ENCODE measurements at places on chromosomes 16 and 17.

GRCh38 chr16:21645261-21645721 is 7.1 kb downstream of the IGSF6 start:
- peak; percentile 79 for DNase-seq

DNA sequence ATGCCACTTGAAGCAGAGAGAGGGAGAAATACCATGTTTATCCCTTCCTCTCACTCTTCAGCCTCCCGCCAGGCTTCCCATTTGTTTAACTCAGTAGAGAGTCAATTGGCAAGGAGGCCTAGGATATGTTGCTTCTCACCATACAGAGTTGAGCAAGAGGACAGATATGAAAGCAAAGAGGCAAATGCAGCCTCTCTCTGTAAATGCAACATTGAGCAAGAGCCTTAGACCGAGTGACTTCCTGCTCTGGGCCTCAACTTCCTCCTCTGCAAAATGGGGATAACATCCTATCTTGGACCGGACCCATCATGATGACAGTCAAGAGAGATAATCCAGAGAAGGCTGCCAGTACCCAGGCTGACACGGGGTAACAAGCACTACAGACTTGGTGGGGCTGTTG is 36.8 kb downstream of the SOCS1 start:
- no peak for DNase-seq

- DNase-seq: no peak
Observed at GRCh38 chr16:65672960-65673359, 551.1 kb upstream of the CDH11 start.

DNA sequence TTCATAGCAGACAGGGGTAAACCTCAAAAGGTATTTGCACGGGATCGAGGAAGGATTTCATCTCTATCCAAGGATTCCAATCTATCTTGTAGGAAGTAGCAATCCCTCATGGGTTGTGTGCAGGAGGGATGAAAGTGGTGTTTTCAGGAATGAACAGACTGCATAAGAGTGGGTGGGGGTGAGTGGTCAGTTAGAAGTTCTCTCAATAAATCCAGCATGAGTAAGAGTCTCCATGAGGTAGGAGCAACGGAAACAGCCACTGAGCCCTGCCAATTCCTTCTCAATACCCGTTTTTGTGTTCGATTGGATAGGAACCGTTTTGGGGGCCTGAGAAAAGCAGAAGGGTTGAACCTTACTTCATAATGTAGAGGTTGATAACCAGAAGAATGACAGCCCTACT is 375.6 kb downstream of the SOX9 start:
- no peak for DNase-seq

DNA sequence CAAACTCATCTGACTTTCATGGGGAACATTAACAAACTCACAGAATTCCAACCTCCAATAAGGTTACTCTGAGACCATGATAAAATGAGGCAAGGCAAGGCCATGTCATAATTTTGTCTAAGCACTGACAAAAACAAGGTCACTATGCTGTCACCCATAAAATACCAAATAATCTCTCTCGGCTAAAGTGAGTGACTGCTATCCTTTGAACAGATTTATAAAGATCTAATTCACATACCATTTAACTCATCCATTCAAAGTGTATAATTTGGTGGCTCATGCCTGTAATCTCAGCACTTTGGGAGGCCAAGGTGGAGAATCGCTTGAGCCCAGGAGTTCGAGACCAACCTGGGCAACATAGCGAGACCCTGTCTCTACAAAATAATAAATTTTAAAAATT is 20.6 kb upstream of the CA4 start:
- no peak for DNase-seq

DNA sequence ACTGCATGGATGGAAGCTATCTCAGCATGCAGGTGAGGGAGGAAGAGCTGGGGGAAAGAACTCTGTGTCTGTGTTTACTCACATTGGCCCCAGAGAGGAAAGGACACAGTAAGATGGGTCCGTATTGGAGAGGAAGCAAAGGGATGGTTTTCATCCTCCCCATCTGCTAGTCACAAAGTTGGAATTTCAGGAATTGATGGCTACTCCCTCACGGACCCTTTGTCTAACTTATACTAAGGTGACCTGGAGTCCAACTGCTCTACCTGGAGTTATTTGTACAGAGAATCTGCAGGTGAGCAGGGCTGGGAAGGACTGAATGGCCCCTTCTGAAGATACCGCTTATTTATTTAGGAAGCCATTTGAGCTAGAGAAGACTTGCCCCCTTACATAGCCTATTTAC is 55.1 kb downstream of the WNT3 start:
- DNase-seq: no peak

- no peak for DNase-seq
Observed at GRCh38 chr16:78984324-78984723, 616.2 kb downstream of the MAF start.

DNA sequence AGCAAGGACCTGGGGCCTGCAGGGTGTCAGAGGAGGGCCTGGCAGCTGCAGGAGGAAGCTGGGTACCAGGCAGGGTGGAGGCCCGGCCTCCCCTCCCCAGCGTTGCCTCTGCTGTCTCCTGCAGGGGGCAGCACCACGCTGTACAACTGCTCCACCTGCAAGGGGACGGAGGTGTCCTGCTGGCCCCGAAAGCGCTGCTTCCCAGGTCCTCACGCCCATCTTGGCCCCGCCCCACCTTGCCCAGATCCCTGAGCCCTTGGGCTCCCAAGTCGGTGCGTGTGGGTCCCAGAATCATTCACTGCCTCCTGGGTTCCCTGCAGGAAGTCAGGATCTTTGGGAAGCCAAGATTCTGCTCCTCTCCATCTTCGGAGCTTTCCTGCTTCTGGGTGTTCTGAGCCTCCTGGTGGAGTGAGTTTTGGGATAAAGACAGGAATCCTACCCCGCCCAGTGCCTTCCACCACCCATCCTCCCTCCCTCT is 1.2 kb downstream of the TMEM95 start:
- DNase-seq: peak; percentile 78

- no peak for DNase-seq
Observed at GRCh38 chr16:48197294-48197693, 41.5 kb upstream of the ABCC12 start.

GRCh38 chr16:27107185-27107592 is 40.5 kb downstream of the C16orf82 start:
- DNase-seq: no peak

GRCh38 chr16:6602405-6602804 is 730.2 kb upstream of the RBFOX1 start:
- DNase-seq: no peak

DNA sequence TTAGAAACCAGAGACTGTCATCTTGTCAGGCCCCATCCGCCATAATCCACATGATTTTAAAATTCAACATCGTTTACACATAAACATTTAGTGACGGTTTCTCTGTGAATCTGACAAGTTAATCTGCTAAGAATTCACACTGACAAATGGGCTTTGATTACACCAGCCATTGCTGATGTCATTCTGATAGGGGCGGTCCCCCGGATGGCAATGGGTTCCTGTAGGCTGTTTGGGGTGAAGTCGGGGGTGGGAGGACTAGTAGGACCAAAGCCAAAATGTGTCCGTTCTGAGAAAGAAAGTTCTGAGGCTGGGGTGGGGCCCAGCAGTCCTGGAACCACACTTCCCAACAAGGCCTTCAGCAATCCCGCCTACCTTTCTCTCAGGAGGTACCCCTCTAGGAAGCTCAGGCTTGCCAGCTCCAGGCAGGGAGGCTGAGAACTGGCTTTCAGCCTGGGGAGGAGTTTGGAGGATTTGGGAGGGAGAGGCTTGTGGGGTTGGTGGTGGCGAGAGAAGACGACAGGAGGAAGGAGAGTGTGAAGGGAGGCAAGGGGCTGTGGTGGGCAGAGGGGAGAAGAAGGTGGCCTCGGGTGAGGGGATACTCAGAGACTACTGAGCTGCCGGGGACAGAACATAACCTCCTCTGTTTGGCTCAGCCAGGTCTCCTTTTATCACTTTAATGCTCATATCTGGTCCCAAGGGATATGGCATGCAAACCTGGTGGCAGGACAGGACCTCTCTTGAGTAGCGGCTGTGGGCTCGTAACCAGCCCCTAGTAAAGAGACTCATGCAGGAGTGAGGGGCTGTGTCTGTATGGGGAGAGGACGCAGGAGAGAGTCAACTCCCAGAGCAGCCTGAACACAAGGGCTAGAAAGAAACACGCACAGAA is 8.6 kb downstream of the HIC1 start:
- DNase-seq: no peak

DNA sequence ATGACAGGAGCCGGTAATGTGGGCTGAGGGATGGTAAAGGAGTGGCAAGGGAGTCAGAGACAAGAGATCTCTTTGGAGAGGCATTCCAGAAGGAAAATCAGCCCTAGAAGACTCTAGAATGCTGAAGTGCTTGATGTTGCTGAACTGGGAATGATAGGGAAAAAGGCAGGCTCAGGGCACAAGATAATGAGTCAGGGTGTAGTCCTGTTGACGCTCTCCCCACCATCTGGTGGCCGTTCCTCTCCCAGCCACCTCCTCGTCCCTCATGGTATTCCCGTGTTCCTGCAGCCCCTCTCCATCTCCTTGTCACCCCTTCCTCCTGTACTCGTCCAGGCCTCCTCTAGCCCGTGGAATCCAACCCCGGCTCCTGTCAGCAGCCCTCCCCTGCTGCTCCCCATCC is 11.1 kb upstream of the ALDOA start:
- DNase-seq: no peak

- no peak for DNase-seq
Observed at GRCh38 chr16:22664132-22664531, 149.8 kb upstream of the HS3ST2 start.

DNA sequence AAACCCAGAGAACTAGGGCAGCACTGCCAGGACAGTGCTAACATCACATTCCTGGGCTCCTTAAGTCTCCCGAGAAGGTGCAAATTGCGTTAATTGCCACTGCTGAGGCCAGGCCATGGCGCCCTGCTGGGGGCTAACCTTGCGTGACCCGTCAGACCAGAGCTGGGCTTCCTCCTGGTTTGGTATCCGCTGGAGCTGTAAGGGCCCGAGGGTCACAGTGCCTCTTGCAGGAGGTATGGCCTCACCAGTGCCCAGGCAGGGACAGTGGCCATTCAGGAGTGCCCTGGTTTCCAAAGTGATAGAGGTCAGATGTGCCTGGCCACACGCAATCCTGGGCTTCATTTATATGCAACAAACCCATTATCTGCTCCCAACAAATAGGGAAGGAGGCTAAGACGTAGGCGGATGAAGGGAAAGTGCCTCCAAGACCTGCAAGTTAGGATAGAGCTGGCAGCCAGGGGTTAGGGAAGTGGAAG is 17.7 kb upstream of the ADCY9 start:
- no peak for DNase-seq

DNA sequence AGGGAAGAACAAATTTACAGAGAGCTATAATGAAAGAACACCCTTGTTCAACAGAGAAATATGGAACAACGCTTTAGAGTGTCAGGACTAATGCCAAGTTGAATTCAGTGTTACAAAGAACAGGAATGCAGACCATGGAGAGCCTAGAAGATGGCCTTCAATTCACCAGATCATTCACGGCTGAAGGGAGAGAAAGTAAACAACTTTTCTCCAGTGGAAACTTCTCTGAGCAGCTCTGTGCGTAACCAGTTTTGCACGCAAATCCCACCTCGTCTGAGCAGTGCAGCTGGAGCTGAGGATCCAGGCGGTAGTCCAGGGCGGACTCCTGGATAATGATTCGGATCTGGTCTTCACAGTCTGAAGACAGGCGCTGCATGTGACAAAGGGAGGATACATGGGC is 40.5 kb upstream of the CLEC18B start:
- DNase-seq: no peak

GRCh38 chr16:2838928-2839327 is 8.8 kb downstream of the ZG16B start:
- peak; percentile 66 for DNase-seq

DNA sequence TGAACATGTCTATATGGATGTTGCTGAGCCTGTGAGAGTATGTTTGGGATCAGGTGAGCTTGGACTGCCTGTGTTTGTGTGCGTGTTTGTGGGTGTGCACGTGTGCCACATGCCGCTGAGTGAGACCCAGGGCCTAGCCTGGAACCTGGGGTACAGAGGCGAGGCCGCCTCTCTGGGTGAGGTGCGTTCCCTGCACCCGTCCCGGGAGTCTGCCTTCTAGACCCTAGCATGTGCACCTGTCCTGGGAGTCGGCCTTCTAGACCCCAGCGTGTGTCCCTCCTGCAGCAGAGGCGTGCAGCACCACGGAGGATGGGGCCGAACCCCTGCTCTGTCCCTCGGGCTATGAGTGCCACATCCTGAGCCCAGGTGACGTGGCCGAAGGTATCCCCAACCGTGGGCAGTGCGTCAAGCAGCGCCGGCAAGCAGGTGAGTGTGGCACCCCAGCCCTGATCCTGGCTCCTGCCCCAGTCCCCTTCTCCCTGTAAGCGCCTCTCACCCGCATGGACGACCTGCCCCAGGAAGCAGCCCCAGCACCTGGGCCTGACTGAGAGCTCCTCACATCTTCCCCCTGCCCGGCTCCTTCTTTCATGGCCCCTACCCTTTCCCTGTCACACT is 24.6 kb downstream of the WFDC1 start:
- DNase-seq: no peak

GRCh38 chr16:53369921-53370320 is 64.3 kb upstream of the RBL2 start:
- no peak for DNase-seq

GRCh38 chr16:65788434-65789140 is 577.9 kb upstream of the CDH5 start:
- no peak for DNase-seq

- DNase-seq: no peak
Observed at GRCh38 chr17:81173052-81173761, 7.2 kb upstream of the AATK start.

DNA sequence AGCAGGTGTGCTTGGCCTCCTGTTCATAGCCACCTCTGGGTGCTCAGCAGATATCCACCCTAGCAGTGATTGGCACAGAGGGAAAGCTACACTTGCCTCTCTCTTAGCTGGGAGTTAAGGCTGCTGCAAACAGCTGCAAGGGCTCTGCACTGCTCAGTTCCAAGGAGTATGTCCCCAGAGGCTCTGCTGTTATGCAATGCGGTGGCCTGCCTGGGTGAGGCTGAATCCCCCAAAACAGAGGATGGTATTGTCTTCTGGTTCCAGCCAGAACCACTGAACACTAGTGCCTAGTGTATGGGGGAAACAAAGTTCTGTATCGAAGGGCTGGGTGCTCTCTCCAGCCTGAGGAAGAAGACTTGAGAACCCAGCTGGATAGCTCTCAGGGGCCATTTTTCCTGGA is 16.8 kb downstream of the TMEM94 start:
- no peak for DNase-seq

DNA sequence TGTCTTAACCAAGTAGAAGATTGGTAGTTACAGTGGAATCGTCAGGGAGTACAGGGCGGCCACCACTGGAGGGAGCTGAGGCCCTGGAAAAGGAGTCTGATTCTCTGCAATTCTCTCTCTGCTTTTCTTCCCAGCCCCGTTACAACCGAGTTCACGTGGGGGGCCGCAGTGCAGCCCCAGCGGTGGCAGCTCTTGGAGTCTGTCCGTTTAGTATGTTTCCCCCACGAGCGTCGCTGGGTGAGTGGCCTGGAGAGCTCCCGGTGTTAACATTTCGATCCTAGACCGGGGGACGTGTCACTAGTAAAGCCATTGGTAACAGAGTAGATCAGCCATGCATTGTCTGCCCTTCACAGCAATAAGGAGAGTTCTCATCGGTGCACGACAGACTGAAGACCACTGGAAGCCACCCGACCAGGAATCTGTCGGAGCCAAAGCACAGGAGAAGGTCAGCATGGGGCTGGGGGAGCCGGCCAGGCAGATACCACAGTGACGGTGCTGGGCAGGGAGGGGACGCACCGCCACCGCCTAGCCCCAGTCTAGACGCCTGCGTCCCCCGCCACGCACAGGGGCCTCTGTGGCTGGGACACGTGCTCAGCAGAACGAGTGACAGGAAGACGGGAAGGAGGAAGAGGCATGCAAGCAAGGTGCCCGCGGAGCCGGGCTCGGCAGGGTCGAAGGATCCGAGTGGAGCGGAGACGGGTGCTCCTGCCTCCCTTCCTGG is 15.7 kb downstream of the SLC16A3 start:
- DNase-seq: no peak

GRCh38 chr17:48578616-48579470 is 693 bp upstream of the HOXB4 start:
- no peak for DNase-seq
